ENCODE measurements at places on chromosomes 4 and X.
A peak's percentile ranks its signal among the peaks of the same experiment; 100 is the strongest.

- DNase-seq: no peak
Observed at GRCh38 chr4:48031802-48032525, 15.4 kb downstream of the NIPAL1 start.

GRCh38 chrX:41596596-41596995 is 92.2 kb upstream of the GPR34 start:
- no peak for DNase-seq

- no peak for DNase-seq
Observed at GRCh38 chr4:148051403-148051802, 319.5 kb downstream of the ARHGAP10 start.

GRCh38 chrX:34903316-34903715 is 39.3 kb upstream of the FAM47B start:
- no peak for DNase-seq

- no peak for DNase-seq
Observed at GRCh38 chrX:110395877-110396276, 37.2 kb downstream of the RTL9 start.

GRCh38 chr4:48970471-48970921 is 15.6 kb upstream of the CWH43 start:
- no peak for DNase-seq

- no peak for DNase-seq
Observed at GRCh38 chr4:2341911-2342652, 76.4 kb downstream of the ZFYVE28 start.

GRCh38 chr4:169540774-169541173 is 71.6 kb downstream of the NEK1 start:
- DNase-seq: no peak

DNA sequence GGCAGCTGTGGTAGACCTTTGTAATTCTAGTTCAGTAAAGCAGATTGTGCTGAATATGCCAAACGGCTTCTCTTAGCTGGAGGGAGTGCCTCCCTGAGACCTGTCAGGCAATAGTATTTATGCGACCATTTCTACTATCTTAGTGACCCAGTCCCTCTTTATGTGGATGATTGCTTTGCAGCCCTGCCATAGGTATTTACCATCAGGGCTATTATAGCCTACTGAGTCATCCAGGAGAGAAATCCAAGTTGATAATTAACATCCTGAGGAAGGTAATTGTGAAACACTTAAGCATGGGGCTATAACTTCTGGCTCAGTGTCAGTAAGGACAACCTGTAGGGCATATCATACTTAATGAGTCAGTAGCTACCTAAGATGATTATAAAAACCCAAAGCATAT is 103.9 kb upstream of the MAOA start:
- no peak for DNase-seq

GRCh38 chr4:17613761-17614415 is 553 bp upstream of the MED28 start:
- no peak for DNase-seq

- no peak for DNase-seq
Observed at GRCh38 chr4:64814616-64815015, 405.4 kb upstream of the TECRL start.

DNA sequence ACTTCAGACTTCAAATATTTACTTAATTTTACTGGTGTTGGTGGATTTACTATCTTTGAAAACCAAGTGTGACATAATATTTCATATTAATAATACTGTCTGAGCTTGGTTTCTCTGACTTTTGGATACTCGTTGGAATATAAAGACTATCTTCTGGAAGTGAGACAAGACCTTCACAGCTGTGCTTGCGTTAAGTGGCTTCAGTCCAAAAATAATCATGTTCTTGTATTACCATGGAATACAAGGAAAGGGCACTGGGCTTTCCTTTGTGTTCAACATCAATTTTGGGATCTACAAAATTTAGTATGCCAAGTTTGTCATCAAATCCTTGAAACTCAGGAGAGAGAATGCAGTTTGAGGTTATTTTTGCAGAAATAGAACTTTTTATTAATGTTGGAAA is 712.4 kb upstream of the LCORL start:
- no peak for DNase-seq

- no peak for DNase-seq
Observed at GRCh38 chrX:74049126-74049525, 254.9 kb upstream of the ZCCHC13 start.

- DNase-seq: peak; percentile 52
Observed at GRCh38 chrX:40646489-40647306, 663 bp downstream of the CXorf38 start.

DNA sequence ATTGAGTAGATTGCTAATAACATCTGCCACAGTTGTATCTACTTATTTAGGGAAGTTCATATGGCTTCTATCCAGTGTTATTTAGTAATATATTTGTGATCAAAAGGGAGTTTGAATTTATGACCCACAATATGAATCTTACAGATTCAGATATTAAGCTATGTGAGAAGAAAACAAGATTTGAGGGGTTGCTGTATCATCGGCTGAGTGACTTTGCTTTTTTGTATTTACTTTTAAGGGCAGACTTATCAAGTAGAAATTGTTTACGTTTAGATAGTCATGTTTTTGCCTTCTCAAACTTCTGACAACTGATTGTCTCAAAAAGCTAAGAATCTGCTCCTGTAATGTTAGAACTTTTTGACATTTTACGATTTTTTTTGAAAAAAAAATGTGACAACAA is 17.2 kb upstream of the DCK start:
- DNase-seq: no peak

Data from H1 (cell line).